ENCODE measurements at places on chromosomes 13 and 19.

- DNase-seq: no peak
These were observed 15.6 kb upstream of the DCUN1D2 start for GRCh38 chr13:113506025-113506685.

DNA sequence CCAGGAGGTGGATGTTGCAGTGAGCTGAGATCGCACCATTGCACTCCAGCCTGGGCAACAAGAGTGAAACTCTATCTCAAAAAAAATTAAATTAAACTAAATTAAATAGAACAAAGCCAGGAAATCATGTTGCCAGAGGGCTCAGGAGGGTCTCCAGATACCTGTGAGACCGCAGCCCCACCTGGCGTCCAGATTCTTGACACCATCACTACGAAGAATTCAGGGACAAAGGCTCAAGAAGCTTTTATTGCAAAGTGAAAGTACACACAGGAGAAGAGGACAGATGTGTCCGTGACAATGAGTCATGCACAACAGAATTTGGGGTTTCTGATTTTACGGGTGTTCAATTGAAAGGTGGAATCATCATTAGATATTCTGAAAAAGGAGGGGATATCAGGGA, 76.6 kb downstream of the STOML3 start:
- DNase-seq: no peak

- no peak for DNase-seq
These were observed 20.7 kb downstream of the RFC3 start for GRCh38 chr13:33838647-33839046.

GRCh38 chr19:15010501-15011300, 31.0 kb upstream of the SLC1A6 start:
- DNase-seq: no peak

GRCh38 chr13:111215081-111216047, 100.3 kb downstream of the ARHGEF7 start:
- DNase-seq: no peak

DNA sequence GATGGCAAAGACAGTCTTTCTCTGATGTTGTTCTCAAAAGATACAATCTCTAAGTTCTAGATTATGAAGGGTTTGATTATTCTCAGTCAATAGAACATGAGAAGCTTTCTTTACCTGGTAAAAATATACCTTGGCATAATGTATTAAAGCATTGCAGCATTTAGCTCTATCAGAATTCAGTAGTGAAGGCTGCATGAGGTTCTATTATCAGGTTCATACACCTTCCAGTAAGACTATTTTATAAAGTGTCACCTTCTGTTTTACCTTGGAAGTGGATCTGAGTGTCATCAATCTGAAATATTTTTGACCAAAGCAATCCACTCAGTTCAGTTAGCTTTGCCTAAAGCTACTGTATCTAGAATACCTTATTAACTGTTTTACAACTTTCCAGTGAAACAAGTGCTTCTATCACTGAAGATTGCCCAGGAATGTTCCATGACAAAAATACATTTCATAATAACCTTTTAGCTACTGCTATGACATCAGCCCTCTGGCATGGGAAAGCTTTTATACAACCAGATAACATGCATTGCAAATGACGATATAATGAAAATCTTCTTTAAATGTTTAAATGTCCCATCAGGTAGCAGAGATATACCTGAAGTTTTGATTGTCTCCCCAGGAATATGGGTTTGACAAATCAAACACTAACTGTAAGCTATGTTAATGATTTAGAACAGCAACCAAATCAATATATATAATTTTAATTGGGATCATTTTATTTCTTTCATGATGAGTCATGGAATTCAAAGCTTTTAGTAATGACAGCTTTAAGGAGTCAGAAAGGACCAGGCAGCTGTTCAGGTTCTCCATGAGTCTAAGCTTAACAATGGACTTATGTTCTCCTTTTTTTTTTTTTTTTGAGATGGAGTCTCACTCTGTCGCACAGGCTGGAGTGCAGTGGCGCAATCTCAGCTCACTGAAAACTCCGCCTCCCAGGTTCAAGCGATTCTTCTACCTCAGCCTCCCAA, 72.2 kb downstream of the UFM1 start:
- DNase-seq: no peak

- DNase-seq: no peak
These were observed 104.5 kb downstream of the UGGT2 start for GRCh38 chr13:95948656-95949055.

GRCh38 chr13:74570046-74570445, 435.8 kb upstream of the KLF12 start:
- DNase-seq: no peak

GRCh38 chr13:50780201-50781015, 63.1 kb downstream of the DLEU7 start:
- DNase-seq: no peak

GRCh38 chr13:106471957-106472543, 63.4 kb downstream of the EFNB2 start:
- DNase-seq: no peak

DNA sequence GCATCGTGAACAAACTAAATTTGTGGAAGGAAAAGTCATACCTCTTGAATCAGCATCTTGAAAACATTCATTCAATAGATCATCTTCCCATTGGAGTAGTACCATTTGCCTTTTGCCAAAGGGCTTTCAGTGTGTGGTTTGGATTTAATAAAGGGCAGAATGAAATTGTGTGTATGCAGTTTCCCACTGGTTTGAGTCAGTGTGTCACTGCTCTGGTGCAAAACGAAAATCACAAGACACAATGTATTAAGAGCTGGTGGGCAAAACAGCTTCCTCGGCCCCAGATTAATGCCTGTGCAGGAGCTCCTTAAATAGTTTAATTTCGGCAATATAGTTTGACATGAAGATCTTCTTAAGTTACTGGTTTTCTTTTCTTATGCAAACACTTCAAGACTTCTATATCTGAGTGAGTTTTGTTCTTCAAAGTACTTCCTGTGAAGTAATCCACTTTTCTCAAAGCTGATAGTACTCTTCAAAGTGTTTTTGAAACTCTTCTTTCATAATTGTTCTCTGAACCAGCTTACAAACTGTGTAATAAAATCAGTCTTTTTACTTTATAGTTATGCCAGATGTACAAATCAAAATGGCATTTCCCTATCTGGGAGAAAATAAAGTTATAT, 32.1 kb downstream of the RASL11A start:
- DNase-seq: no peak

GRCh38 chr13:111099290-111099689, 15.8 kb upstream of the ARHGEF7 start:
- DNase-seq: no peak

GRCh38 chr19:1649706-1650649, 2.4 kb downstream of the TCF3 start:
- DNase-seq: no peak

- no peak for DNase-seq
These were observed 110.1 kb downstream of the KCTD15 start for GRCh38 chr19:33906578-33907335.

DNA sequence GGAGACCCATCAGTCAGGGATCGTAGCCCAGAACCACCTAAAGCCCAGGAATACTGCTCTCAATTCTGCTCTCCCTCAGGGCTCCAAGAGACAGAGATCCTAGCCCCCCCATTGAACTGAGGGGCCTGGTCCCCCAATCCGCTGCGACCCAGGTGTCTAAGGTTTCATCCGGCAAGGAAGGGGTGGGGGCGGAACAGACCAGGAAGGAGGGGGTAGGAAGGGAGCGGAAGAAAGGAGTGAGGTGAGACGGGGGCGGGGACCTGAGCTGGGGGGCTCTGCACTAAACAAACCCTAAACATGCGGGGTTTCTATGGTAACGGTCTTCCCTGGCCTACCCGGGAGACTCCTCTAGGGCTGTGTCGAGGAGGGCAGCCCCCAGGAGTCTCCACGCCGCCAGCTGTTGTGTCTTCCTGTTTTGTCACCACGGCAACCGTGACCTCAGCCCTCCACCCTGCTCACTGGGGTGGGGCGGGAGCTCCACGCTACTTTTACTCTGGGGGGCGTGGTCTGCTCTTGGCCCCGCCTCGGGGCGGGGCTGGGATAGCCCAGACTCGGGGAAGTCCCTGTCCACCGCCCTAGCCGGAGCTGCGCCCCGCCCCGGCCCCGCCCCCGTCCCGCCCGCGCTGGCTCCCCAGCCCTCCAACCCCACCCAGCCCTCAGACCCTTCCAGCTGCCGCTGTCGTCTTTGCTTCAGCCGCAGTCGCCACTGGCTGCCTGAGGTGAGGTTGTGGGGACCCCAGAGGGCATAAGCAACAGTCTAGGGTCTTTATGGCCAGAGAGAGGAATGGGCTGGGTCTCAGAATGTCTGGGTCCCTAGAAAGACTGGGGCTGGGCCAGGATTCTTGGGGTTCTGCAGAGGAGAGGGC, at the start of gene MYADM:
Gene MYADM, plus strand, starts transcription at position 659 of the 866 bp plus-strand sequence. CDS start 5,647 bp downstream, outside the sequence.
- DNase-seq: peak; percentile 95

DNA sequence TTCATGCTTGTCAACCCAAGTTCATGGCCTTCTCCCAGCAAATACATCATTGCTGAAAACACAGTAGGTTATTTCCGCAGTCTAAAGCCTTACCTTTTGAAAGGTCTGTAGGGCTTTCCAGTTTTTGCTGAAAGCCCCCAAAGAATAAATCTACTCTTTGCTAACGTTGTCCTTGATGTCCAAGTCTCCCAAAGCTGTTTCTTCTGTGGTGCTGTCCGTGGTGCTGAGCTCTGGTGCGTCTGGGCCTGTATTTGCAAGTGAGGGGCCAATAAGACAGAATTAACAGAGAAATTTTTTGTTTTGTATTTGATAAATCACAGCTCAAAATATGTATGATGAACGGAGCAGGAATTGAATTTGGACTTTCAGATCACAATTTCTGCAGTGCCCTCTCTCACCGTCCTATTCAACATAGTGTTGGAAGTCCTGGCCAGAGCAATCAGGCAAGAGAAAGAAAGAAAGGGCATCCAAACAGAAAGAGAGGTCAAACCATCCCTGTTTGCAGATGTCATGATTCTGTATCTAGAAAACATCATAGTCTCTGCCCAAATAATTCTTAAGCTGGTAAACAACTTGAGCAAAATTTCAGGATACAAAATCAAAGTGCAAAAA, 9.8 kb upstream of the LGALS16 start:
- DNase-seq: no peak

GRCh38 chr13:104823709-104824108, 1711.8 kb downstream of the EFNB2 start:
- no peak for DNase-seq

DNA sequence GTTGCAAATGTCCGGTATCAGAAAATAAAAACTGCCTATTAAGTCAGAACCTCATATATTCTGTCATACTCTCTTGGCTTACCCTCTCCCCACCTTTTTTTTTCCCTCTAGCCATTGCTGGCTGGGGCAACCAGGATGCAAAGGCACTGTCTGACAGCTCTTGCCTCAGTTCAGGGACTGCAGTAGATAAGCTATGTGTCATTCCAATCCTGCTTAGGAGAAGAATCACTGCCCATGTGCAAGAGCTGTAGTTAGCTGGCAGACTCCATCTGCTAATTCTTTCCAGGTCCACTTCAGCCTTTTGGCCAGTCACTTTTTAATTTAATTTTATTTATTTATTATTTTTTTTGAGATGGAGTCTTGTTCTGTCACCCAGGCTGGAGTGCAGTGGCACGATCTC, 895.6 kb upstream of the SLC10A2 start:
- DNase-seq: no peak

GRCh38 chr13:112814905-112815585, 125.2 kb downstream of the ATP11A start:
- DNase-seq: no peak

GRCh38 chr13:38908574-38908973, 82.1 kb downstream of the STOML3 start:
- DNase-seq: no peak

- no peak for DNase-seq
These were observed 632.1 kb downstream of the DIAPH3 start for GRCh38 chr13:59531571-59532091.
